ENCODE measurements at places on chromosomes 11 and 22.

- no peak for DNase-seq
Measured at GRCh38 chr11:100647861-100648260, 39.2 kb upstream of the ARHGAP42 start.

DNA sequence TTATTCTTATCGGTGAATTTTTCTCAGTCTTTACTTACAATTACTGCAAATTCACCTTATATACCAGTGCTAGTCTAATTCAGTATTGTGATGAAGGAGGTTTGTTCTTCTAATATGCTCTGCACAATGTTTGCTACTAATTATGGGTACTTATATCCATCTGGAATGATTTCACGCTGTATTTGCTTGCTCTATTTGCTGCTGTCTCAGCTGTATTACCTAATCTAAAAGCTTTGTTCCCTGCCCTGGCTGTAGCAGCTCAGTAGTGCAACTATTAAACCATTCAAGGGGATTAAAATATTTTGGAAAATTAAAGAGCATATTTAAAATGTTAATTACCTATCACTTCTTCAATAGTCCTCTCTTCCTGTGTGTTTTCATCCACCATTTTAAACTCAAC lies 375.3 kb downstream of the LUZP2 start:
- no peak for DNase-seq

DNA sequence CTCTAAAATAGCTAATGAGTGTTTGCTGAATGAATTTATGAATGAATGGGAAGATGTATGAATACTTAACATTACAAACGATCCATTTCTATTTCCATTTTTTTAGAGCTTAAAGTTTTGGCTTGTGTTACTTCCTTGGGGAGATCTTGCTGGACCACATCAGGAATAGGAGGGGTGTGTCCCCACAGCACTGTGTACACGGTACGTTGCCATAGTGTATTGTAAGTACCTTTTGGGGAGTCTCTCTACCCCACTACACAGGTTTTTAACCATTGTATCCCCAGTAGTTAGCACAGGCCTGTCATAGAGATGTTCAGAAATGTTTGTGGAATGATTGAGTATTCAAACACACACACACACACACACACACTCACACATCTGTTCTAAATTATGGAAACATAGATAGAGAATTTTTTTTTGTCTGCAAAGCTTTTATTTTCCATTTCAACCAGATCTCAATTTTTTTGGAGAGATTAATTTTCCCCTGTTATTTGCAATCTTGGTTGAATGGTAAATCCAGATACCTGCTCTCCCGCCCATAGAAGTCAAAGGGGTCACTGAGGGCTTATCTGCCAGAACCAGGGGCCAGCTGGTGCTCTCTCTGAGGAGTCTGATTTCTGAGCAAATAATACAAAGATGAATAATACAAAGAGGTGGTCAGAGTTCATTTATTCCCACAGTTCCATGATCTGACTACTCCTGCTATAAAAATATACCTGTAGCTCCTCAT lies 471.0 kb downstream of the INSC start:
- no peak for DNase-seq

DNA sequence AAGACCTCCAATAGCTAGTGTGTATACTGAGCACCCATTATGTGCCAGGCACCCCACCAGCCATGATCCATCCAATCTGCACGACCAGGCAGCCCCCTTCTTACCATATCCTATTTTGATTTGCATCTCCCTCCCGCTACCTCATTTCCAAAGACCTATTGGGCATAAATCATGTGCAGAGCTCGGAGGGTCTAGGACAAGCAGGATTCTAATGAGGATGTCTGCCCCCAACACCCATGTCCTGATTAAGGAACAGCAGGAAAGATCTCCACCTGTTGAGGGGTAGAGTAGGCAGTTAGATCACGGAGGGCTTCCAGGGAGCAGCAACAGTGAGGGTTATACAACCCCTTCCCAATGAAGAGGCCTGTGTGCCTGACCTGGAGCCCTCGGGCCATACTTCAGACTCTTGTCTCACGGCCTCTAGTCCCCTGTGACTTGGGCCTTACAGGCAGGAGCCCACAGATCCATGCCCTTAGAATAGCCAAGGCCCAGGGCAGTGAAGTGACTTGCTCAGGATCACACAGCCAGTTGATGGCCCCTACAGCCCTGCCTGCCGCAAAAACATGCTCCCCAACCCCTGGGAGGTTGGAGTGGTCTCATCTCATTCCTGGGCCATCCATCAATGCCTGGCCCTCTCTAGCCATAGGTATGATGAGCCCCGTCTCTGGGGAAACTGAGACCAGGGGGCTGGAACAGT lies 3.5 kb downstream of the RAB3IL1 start:
- no peak for DNase-seq

GRCh38 chr11:46686886-46687795 lies 13.3 kb downstream of the ARHGAP1 start:
- no peak for DNase-seq

DNA sequence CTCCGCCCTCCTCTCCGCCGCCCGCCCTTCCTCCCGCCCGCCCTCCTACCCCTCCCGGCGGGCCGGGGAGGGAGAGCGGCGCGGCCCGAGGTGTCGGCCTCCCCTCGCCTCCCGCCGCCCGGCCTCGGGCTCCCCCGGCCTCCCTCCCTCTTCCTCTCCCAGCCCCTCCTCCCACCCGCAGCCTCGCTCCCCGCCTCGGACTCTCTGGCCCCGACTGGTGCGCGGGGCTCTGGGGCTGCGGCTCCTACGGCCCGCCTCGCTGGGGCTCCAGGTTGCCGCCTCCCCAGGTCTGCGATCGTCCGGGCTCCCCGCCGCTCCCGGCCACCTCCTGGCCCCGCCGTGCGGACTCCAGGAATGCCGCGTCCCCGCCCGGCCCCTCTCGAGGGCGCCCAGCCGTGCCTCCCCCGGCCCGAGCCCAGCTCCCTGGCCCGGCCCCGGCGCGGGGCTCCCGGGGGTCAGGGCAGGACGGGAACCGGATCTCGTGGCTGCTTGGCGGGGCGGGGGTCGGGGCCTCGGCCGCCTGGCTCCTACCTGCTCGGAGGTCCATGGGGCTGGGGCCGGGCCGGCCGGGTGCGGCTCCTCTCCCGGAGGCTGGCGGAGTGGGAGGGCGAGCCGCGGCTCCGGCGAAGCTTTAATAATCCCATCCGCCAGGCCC lies at the start of gene CLCF1:
CLCF1 (minus strand) TSS at position 606 of the 655 bp plus-strand sequence; CDS start at position 547, 59 bp downstream.
- DNase-seq: no peak

- no peak for DNase-seq
Measured at GRCh38 chr11:28535677-28536076, 427.5 kb downstream of the METTL15 start.

DNA sequence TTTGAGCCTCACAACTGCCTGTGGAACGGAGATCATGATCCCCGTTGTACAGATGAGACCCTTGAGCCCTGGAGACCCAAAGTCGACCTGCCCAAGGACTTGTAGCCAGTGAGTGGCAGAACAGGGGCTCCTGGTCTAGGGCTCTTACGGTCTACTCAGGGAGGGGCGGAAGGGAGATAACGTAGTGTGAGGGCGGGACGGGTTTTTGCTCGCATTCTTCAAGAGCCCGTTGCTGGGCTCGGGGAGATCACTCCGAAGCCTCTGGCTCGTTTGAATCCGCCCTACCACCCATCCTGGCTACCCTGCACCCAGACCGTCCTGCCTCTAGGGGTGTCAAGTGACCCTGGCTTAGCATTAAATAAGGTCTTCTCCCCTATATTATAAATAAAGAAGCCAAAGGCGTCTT lies 639 bp downstream of the CRY2 start:
- DNase-seq: no peak

DNA sequence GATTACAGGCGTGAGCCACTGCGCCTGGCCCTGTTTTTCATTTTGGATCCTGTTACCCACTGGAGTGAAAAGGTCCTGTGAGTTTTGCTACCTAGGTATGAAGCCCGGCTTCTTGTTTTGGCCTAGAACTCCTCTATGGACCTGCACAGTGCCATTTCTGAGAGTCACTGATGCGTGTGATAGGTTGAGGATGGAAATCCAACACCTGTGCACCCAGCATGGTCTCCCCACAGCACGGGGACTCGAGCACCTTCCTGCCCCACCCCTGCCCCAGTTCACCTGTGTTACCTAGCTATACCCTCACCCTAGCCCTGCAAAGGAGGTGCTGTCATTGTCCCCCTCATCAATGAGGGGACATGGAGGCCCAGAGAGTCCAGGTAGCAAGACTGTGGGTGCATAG lies 5.1 kb downstream of the FBLN1 start:
- no peak for DNase-seq

- DNase-seq: no peak
Measured at GRCh38 chr11:104049116-104049515, 12.7 kb downstream of the DDI1 start.

GRCh38 chr11:38060920-38061319 lies 1462.9 kb upstream of the RAG2 start:
- no peak for DNase-seq

GRCh38 chr11:100214791-100215190 lies 472.3 kb upstream of the ARHGAP42 start:
- no peak for DNase-seq

DNA sequence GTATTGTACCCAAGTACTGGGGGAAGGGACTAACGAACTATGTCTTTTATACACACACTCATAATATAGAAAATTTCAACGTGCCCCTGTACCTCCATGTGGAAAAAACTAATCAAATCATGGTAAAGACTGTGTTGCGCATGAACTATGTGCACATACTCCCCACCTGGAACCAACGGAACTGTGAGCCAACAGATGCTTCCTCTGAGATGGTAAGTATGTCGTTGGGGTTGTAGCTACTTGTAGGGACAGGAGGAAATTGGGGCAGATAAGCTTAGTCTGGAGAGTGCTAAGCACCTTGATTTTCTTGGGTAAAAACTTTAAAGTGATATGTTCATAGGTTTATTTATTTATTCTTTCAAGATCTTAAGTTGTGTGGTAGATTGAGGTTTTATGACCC lies 40.1 kb downstream of the GLYAT start:
- no peak for DNase-seq

DNA sequence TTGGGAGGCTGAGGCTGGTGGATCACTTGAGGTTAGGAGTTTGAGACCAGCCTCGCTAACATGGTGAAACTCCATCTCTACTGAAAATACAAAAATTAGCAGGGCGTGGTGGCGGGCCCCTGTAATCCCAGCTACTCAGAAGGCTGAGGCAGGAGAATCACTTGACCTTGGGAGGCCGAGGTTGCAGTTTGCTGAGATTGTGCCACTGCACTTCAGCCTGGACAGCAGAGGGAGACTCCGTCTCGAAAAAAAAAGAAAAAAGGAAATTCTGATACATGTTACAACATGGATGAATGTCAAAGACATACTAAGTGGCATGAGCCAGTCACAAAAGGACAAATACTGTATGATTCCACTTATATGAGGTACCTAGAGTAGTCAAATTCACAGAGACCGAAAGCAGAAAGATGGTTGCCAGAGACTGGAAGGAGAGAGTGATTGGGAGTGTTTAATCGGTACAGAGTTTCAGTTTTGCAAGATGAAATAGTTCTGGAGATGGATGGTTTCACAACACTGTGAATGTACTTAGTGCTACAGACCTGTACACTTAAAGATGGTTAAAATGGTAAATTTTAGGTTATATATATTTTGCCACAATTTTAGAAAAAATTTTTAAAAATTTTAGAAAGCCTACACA lies 92.3 kb downstream of the BLID start:
- no peak for DNase-seq

DNA sequence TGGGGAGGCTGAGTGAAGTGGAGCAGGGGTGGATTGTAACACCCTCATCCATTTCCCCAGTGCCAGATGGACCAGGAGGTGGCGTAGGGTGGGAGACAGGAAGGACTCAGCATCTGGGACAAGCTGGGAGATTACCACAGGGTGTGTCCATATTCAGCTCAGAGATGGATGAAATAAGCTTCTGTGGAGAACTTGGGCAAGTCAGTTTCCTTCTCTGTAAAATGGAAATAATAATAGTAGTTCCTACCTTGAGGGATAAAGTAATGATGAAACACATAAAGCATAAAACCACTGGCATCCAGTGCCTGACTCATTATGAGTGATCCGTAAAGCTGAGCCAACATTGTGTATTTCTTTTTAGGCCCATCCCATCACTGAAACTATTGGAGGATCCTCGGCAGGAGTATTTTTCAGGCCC lies 607 bp upstream of the ROBO4 start:
- DNase-seq: peak; percentile 82

DNA sequence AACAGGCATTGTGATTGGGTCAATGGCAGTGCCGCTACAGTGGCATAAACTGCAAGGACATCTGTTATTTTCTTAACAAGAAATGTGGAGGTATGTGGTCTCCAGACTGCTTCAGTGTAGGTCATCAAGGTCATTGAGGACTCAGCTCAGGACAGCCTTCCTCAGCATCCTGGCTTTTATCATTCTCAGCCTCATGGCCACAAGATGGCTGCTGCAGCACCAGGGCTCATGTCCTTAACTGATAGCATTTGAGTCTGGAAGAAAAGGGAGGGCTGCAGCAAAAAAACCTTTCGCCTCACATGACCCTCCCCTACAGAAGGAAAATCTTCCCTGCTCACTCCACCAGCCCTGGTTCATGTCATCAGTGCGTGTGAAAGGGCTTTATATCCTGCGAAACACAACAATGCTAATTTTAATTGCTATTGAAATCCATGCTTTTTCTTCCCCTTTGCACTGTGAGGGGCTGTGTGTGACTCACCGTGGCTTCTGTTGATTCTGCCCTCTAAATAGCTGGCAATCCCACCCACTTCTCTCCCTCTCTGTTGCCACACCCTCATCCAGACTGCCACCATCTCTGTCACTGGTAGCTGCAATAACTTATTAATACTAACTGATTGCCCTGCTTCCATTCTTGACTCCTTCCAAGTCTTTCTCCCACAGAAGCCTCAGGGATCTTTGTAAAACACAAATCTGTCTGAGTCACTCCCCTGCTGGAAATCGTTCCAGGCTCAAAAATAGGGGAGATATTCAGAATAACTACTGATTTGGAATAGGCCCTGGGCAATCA lies 43.8 kb downstream of the CHRDL2 start:
- no peak for DNase-seq

- DNase-seq: no peak
Measured at GRCh38 chr11:61880454-61880853, 10.9 kb downstream of the FADS3 start.

GRCh38 chr11:12695221-12695794 lies 21.1 kb downstream of the TEAD1 start:
- no peak for DNase-seq

DNA sequence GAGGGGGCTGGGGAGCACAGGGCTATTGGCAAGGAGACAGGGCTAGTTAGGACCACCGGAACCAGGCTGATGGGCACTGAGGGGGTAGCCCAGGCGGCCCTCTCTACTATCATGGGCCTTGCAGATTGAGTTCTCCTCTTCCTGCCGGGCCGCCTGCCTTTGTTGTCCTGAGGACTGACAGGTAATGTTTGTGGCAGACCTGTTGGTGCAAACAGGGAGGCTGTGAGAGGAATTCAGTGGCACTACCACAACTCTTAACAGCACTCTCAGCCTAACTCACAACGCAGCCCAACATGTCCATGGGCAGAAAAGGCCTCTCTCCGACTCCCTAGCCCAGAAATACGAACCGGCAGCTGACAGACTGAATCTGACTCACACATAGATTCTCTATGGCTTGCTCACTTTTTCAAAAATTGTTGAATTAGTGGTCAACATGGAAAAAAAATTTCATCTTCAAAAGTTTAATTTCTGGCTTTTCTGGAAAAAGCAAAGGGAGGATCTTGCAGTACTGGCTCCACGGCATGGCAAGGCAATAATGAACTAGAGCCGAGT lies 11.4 kb downstream of the KCNJ5 start:
- no peak for DNase-seq

- peak; percentile 20 for DNase-seq
Measured at GRCh38 chr11:123020968-123021367, 39.3 kb upstream of the BSX start.

GRCh38 chr11:70556884-70557741 lies 158.8 kb downstream of the CTTN start:
- DNase-seq: peak; percentile 15

All from fibroblast of skin of left quadriceps (primary cell).